ENCODE measurements at places on chromosomes 1 and 21.

DNA sequence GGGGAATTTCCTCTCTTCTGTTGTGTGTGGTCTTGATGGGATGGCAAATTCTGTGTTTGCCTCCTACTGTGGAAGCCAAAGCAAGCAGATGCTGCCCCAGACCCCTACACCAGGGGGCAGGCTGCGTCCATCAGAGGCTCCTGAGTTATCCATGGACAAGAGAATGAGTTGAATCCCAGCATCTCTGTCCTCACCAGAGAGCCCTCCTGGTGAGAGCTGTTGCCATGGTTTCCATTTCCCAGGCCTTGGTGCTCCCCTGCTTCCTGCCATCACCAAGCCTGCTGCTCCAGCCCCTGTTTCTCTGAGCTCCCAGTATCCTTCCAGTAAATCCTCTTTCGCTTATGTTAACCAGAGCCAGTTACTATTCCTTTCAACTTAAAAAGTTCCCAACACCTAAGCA is 20.4 kb upstream of the GNG12 start:
- no peak for DNase-seq

DNA sequence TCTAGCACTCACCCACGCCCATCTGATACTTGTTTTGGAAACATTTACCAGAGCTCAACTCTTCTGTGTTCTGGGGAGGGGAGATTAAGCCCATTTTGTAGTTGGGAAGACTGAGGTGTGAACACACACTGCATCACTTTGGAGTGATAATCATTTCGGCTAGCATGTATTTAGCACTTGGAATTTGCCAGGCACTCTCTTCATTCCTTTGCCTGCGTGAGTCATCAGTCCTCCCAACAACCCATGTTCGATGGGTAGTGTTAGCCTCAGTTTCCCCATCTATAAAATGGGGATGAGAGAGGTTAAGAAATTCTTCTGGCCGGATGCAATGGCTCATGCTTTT is 182.8 kb upstream of the TMEM51 start:
- DNase-seq, result no peak

DNA sequence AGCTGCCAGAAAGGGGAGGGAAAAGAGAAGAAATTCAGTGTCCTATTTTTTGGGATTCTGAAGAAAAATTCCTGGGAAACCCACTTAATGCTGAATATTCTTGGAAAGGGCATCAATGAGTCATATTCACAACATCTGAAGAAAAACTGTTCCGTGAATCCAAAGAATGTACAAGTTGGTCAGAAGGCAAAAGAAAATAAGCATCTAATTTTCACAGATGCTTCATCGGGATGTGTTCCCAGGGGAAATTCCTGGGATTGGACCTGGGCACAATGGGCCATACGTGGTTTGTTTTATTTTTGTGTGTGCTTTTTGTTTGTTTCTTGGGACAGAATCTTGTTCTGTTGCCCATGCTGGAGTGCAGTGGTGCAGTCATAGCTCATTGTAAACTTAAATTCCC is 112.2 kb downstream of the MAP3K21 start:
- DNase-seq, result no peak

- DNase-seq, result no peak
These were observed 24.5 kb downstream of the NECAP2 start for GRCh38 chr1:16464917-16465625.

GRCh38 chr1:45446950-45447672 is 43.9 kb downstream of the TESK2 start:
- no peak for DNase-seq

DNA sequence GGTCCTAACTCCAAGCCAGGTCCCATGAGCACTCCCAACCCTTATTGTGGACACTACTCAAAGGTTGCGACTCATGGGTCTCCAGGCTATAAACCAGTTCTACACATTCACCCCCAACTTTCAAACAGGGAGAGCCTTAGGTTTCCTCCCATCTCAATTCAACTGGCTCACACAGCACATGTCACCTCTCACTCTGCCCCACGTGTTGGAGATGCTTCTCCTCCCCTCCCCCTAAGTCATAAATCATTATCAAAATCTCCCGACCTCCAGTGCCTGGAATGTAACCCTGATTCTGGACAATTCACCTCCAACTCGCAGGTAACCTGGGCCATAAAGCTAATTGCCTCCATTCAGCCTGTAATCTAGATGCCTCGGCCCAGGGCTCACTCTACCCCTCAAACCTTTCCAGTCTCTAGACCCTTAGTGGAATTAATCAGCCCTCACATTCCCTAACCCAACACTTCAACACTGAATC is 595 bp downstream of the AK2 start:
- DNase-seq, result no peak

Data from stimulated activated CD4-positive, alpha-beta T cell treated with anti-CD3 and anti-CD28 coated beads, Interleukin-4, amount 100 ng/mL, for 1 hour (primary cell).